ENCODE measurements at places on chromosomes 7 and 10.

- DNase-seq: no peak
These were observed 56.8 kb downstream of the GLRX3 start for GRCh38 chr10:130193033-130193432.

GRCh38 chr10:15856328-15857015 is 3.8 kb downstream of the MINDY3 start:
- DNase-seq: no peak

DNA sequence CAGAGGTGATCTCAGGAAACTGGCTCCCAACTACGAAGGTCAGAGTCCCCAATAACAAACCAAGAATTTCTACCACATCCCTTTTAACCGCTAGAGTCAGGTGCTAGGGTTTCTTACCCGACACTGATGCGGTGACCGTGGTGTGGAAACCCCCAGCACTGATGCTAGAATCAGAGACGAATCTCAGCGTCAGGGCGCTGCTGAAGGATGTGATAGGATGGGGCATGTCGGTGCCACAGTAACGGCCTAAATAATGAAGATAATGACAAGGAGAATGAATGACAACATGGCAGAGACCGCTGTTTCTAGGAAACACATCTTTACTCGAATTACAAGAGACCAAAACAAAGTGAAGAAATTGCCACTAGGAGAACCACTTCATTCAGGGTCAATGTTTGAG is 131.1 kb upstream of the RSU1 start:
- DNase-seq: no peak

- DNase-seq: no peak
These were observed 38.2 kb upstream of the CCDC3 start for GRCh38 chr10:13039761-13040160.

GRCh38 chr10:79142064-79142491 is 73.3 kb downstream of the ZMIZ1 start:
- no peak for DNase-seq

GRCh38 chr7:127803626-127804025 is 151.6 kb downstream of the SND1 start:
- no peak for DNase-seq

DNA sequence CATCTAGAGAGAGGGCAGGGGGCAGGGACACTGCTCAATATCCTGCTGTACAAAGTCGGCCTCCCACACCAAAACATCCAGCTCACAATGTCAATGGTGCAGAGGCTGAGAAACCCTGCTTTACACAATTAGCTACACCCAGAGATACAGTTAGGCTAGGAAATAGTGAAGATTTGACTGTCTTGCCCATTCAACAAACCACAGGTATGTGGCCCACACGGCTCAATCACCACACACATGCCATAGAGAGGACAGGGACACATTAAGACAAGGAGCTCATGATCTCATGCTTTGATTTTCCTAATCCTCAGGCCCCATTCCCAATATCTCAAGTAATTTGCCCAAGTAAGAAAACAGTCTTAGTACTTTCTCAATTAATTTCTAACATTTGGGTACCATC is 110.4 kb downstream of the OSBPL3 start:
- peak; percentile 42 for DNase-seq

- no peak for DNase-seq
These were observed 79.9 kb upstream of the ANLN start for GRCh38 chr7:36309716-36310115.

GRCh38 chr7:122556873-122557542 is 141.9 kb downstream of the RNF133 start:
- no peak for DNase-seq

- no peak for DNase-seq
These were observed 134.7 kb upstream of the RNF32 start for GRCh38 chr7:156505876-156506275.

DNA sequence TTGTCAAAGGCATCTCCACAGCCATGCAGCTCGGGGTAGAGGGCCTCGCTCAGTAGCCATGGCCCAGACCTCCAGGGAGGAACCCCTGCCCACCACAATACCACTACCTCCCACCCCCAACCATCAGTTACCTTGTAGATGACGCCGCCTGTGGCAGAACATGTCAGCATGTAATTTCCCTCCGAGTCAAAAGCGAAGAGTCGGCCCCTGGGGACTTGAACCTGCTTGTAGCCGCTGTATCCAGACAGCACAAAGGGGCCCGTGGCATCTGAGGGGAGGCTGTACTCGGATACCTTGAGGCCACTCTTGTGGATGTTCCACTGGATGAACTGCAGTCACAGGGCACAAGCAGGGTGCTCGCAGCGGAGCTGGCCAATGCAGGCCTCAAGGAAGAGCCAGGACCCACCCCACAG is 16.3 kb upstream of the CYREN start:
- no peak for DNase-seq

GRCh38 chr7:76257973-76258372 is 44.5 kb upstream of the HSPB1 start:
- DNase-seq: no peak

DNA sequence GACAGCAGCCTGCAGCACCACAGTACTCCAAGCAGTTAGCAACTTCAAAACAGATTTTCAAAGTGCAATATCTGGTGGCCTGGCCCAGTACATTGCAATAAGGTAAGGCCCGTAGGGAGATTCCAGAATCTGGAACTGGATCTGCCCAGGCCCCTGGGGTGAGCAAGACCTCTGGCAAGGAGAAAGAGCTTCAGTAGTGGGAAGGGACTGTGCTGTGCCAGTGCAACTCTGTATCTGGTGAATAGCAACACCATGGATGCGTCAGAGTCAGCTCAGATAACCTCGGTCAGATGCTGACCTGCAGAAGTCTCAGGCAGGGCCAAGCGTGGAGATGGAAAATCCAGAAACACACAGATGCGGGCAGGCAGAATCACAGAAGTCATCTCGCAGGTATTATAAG is 30.3 kb downstream of the ELMO1 start:
- DNase-seq: no peak

DNA sequence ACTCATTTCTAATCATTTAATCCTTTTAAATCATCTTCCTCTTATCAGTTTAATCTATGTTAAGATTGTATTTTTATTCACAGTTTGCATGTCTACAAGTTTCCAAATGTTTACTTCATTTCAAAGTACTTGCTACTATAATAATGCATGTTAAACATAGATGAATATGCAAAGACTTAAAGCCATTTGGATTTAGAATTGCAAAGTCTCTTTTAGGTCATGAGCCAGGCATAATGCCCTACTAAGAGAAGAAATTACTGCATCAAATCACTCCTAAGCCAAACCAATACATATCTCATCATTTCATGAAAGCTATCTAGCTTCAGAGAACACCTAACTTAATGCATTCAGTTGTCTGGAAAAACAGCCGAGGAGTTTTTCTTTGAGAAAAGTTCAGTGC is 266.1 kb downstream of the PRKG1 start:
- DNase-seq: no peak

DNA sequence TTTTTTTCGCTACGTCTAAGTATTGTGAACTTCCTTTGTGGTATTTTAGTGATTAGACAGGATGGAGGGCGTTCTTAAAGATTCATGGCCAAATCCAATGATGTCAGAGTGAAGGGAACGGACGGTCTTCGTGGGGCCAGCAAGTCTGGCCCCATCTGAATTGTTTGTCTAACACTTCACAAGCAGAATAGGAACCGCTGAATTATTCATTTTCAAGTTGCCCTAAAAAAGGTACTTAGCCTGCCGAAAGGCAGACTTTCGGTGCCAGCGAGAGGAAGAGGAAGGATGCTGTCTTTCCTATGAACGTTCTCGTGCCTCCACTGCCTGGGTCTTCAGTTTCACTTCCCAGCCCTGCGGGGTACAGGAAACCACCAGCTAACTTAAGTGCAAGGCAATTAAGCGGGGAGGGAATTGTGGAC is 145.7 kb upstream of the SH2B2 start:
- DNase-seq: no peak

DNA sequence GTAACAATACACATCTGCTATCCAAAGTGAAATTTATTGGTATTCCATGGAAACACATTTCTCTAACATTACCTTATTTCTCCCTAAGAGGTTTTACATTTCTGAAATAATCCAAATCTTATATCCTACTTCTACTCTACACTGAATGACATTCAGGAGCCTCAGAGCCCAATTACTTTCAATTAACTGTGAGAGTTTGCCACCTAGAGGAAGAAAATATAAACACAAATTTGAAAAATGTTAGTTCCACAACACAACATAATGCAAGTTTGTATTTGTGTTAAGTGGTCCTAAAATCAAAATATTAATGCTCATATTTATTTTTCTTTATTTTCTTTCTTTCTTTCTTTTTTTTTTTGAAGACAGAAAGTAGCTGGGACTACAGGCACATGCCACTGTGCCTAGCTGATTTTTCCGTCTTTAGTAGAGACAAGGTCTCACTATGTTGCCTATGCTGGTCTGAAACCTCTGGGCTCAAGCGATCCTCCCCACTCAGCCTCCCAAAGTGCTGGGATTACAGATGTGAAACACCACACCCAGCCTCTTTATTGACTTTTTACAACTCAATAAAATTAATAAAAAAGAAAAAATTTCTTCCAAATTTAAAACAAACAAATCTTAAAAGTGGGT is 46.0 kb downstream of the ATAD1 start:
- DNase-seq: peak; percentile 21

- no peak for DNase-seq
These were observed 2.2 kb upstream of the FRMD4A start for GRCh38 chr10:14332903-14333302.

- DNase-seq: no peak
These were observed 239.2 kb upstream of the ZMIZ1 start for GRCh38 chr10:78829565-78829964.

GRCh38 chr7:24800667-24801066 is 43.4 kb upstream of the GSDME start:
- no peak for DNase-seq

GRCh38 chr10:5557799-5558771 is 33.3 kb downstream of the CALML3 start:
- no peak for DNase-seq

- DNase-seq: no peak
These were observed 31.8 kb downstream of the STAMBPL1 start for GRCh38 chr10:88911851-88912250.

DNA sequence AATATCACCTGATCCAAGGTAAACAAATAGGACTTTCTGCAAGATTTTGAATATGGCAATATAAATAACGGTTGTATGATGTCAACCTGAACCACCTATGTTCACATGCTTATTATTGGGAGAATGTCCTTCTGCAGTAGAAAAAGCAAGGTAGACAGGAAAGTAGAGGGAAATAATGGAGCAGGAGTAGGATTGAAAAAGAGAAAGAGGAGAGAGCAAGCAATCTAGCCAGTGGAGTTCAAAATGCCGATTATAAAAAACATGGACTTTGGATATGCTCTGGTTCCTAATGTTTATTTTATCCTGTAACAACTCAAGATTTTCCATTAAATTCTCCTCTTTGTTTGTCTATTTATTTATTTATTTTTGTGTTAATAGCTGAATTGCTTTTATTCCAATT is 878.0 kb upstream of the KCND2 start:
- DNase-seq: no peak

DNA sequence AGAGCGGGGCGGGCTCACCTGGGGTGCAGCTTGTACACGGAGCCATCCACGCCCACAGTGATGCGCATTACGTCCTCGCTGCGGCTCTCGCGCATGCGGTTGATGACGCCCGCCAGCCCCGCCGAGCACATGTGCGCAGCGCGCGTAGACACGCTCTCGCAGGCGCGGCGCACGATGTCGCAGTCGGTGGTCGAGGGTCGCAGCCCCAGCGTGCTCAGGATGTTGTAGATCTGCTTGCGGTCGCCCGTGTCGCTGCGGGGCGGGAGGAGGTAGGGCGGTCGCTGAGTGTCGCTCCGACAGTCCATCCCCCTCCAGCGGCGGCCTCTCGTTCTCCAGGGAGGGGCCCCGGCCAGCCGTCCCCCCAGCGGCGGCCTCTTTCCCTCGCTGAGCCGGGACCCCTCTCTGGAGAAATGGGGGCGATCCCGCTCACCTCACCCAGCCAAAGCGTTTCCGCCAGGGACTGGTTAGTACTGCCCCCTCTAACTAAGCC is 4.4 kb upstream of the MYL7 start:
- DNase-seq: no peak

GRCh38 chr7:28533731-28534531 is 121.6 kb downstream of the CREB5 start:
- DNase-seq: peak; percentile 17

DNA sequence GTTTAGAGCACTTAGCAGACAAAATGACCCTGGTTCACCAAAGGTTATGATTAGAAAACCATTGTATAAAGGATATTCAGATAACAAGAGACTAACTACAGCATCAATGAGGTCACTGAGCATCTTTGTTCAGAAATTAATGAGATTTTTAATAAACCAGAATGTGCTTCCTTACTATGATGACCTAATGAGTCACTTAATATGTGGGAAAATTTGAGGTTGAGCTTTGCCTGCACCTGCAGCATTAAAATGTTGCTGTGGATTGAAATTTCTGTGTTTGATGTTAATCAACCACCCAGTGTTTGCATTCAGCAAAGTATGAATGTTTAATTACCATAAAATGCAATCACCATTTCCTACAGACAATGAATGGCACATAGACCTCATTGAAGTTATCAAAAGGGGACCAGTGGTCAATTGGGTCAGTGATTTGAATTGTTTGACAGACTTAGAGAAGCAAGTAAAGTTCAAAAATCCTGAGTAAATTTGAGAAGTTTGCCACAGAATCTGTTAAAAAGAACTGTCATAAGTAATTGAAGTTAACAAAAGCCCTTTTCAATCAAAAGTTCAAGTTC is 45.8 kb downstream of the EXOC6 start:
- no peak for DNase-seq

- peak; percentile 2 for DNase-seq
These were observed 839.9 kb downstream of the CCSER2 start for GRCh38 chr10:85168243-85168642.

- DNase-seq: no peak
These were observed 15.7 kb downstream of the SDHAF3 start for GRCh38 chr7:97133159-97133558.

DNA sequence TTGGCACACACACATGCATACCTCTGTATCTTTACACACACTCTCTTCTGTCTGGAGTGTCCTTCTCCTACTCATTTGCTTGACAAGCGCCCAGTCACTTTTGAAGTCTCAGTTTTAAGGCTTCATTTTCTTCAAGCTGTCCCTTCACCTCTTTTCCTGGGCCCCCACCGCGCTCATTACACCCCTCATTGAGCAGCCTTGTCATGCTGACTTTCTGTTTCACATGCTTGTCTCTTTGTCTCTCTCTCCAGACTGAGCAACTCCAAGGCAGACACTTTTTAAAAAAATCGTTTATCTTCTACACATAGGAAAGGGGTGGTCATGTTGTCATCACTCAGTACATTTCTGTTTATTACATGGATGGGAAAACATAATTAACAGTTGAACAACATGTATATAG is 225.2 kb upstream of the FZD1 start:
- DNase-seq: no peak

DNA sequence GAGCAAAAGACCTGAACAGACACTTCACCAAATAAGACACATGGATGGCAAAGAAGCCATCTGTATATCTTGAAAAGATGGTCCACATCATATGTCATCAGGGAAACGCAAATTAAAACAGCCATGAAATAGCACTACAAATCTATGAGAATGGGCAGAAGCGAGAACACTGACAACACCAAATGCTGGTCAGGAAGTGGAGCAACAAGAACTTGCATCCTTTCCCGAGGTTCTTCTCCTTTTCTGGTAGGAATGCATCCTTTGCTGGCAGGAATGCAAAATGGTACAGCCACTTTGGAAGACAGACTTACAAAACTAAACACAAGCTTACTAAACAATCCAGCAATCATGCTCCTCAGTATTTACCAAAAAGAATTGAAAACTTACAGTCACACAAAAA is 60.0 kb downstream of the PIK3AP1 start:
- no peak for DNase-seq

GRCh38 chr7:33932832-33933468 is 27.6 kb downstream of the BMPER start:
- DNase-seq: peak; percentile 95
